ENCODE measurements at places on chromosomes 12 and 14.

GRCh38 chr12:32106517-32107358 lies at the start of gene BICD1:
BICD1 (plus strand) TSS chr12:32106847; CDS start chr12:32107332, 485 bp downstream.
- DNase-seq: peak; percentile 69

- no peak for DNase-seq
These were observed 5.6 kb downstream of the TMED10 start for GRCh38 chr14:75170772-75171171.

- no peak for DNase-seq
These were observed 138.0 kb downstream of the ANO6 start for GRCh38 chr12:45353944-45354343.

GRCh38 chr12:1836854-1837421 lies 16.6 kb downstream of the LRTM2 start:
- DNase-seq: no peak

GRCh38 chr14:41072776-41073175 lies 533.9 kb upstream of the LRFN5 start:
- no peak for DNase-seq

DNA sequence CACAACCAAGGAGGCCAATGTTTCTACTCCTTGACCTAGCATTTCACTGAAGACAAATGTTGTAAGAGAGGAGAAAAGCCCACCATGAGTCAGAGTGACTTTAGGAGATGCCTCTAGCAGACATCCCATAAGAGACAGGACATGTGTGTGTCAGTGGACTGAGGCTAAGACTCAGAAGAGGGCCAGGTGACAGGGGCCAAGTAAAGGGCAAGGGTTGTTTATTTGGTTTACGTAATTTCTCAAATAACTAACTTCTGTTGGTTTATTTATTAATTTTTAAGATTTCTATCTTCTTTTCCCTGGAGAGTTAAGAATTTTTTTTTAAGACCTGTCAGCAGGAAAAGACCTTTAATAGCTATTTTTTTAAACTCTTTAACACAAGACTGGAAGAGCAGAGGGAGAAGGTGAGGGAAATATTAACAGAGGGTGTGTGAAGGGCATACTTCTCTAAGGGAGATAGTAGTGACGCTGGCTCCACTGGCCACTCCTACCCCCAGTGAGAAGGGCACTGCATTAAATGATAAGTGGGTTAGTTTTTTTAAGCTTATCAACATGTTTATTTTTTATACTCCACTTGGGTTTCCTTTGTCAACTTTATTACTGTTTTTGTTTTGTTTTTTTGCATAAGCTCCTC lies 3.4 kb downstream of the PNP start:
- no peak for DNase-seq

DNA sequence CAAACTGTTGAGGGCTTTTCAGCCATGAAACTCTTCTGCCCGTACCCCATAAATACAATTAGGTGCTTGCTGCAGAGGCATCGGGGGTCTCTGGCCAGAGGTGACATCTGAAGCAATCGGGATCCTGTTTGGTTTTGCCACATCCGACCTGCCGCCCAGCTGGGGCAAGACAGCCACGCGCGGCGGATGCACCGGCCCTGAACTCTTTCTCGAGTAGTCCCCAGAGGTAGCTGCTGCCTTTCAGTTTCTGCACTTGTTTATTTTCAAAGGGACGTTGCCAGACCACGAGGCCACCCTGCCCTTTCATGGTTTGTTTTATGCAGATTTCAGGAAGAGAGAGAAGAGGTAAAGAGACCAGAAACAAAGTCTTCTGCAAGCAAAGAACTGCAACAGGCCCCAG lies 10.6 kb upstream of the MLXIP start:
- no peak for DNase-seq

DNA sequence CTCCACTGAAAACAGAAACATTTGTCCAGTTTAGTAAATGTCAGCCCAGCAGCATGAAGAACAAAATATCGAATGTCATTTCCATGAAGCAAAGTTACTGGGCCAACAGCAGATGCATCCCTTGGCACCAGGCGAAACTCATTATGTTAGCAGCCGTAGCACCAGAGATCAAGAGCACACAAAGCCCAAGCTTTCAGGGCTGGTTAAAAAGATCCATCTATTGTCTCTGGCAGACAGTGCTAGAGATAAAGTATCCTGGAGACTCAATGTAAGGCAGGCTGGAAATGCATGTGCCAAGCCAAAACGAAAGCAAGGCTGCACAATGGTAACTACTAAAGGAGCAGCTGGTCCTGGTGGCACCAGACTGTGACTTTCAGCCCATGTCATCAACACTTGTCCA lies 120.3 kb upstream of the PLEKHG7 start:
- DNase-seq: no peak

DNA sequence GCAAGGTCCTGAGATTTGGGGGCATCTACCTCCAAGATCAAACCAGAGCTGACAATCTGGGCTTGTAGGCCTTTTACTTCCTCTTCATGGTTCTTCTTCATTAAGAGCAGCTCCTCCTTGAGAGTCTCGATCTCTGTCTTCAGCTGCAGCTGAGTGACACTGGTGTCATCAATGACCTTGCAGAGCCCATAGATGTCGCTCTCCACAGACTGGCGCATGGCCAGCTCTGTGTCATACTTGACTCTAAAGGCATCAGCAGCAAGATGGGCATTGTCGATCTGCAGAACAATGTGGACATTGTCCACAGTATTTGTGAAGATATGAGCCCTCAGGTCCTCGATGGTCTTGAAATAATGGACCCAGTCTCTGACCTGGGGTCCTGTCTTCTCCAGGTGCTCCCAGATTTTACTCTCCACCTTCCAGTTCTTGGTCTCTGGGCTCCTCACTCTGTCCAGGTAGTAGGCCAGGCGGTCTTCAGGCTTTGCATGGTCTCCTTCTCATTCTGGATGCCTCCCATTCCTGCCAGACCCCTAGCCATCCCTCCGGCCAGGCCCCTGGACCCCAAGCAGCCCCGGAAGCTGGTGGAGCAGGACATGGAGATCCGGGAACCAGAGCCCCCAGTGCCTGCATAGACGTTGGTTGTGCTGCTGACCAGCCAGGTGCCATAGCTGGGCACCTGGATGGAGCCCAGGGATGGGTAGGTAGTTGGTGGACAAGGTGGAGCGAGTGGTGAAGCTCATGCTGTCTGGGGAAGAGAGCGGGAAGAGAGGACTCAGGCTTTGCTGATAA lies 141.0 kb downstream of the MSRB3 start:
- DNase-seq: no peak

GRCh38 chr12:114444422-114445279 lies 38.7 kb upstream of the TBX5 start:
- no peak for DNase-seq

DNA sequence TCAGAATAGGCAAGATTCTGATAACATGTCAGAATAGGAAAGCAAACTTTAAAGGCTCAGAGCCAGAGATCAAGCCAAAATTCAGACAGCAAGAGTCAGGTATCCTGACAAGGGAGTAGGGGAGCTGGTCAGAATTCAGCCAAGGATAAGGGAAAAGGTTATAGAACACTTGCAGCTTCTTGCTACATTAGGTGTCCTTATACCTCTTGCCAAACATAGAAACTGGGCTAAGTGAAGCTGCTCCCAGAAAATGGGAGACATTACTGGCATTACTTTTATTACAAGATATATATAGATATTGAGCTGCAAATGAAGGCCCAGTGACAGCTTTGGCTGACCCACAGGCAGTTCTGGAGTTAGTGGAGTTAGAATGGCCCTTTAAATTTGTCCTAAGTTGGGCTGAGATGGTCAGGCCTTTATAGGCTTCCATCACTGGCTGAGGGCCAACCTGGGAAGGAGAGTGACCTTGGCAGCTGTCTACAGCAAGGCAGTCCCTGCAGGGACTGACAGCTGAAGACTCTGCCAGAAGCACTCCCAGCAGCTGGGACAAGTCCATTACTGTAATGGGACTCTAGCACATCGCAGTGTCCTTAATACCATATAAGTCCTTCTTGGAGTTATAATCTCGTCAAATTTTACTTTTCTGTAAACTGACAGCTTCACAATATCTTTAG lies 83.0 kb downstream of the LRRC9 start:
- no peak for DNase-seq

GRCh38 chr14:30541318-30541717 lies 17.6 kb upstream of the G2E3 start:
- DNase-seq: no peak

- no peak for DNase-seq
These were observed 12.1 kb downstream of the BHLHE41 start for GRCh38 chr12:26112703-26113147.

- DNase-seq: no peak
These were observed 30.3 kb downstream of the DICER1 start for GRCh38 chr14:95126906-95127530.

- no peak for DNase-seq
These were observed 19.0 kb upstream of the TCL1B start for GRCh38 chr14:95667249-95667693.

DNA sequence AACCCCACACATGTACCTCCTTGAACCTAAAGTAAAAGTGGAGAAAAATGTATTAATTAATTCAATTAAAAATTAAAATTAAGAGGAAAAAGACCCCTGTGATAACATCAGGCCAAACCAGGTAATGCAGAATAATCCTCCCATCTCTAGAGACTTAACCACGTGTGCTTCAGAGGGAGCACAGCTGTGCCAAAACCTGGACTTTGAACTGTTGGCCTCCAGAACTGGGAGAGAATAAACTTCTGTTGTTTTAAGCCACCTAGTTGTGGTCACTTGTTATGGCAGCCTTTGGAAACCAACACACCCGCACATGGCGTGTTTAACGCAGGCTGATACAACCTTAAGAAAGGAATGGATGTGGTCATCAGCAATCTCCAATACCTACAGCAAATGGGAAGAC lies 23.8 kb downstream of the OAS2 start:
- no peak for DNase-seq

DNA sequence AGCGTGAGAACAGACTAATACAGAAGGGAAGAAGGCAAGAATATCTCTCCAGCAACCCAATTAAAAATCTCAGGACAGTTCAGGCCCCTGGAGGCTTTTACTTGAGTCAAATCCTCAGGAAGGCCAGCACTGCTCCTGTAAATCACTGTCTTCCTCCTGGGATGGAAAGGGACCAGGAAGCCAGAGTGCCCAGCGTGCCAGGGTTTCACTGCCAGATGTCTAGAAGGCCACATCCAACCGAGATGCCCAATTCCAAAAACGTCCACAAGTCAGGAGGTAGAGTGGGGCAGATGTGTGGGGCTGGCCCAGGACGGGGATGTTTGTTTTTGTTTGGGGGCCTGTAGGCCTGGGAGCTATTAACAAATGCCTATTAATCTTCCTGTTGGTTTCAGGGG lies 332.0 kb downstream of the MED13L start:
- DNase-seq: no peak

DNA sequence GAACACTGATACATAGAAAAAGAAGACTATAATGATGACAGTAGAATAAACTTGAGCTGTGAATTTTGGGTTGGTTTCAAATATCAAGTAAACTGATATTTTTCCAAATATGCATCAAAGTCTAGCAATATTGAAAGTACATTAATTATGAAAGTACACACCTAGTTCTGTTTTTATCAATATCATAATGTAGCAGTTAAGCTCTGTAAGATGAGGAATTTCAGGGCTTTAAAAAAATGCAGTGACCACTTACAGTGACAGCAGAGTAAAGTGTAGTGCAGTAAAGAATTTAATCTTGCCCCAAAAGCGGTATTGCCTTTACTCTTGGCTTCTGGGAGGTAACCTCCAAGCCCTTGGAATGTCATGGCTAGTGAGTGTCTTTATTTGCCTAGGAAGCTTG lies 102.9 kb upstream of the ABCD2 start:
- no peak for DNase-seq

GRCh38 chr12:105278043-105278697 lies 42.2 kb upstream of the APPL2 start:
- no peak for DNase-seq

GRCh38 chr12:52542157-52542556 lies 10.8 kb downstream of the KRT71 start:
- DNase-seq: no peak

DNA sequence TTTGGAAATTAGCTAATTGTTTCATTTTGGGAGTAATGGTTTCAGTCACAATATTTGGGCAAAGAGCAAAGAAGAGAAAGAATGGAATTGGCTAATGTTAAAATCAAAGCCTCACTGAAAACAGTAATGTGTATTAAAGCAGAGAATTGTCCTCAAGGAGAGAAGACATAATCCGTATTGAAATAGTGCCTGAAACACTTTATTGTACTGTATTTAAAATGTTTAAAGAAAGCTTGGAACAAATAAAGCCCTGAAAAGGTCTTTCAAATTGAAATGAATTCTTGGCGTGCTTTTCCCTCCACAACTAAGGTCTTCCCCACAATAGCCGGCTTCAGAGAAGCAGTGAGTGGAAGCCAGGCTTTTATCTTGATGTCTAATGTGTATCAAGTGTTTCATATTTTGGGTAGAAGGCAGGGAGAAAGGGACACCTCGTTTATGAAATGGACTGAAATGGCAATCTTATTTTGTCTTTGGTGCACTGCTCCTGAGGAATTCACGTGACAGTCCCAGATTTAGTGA lies 212.9 kb upstream of the CRY1 start:
- DNase-seq: no peak

DNA sequence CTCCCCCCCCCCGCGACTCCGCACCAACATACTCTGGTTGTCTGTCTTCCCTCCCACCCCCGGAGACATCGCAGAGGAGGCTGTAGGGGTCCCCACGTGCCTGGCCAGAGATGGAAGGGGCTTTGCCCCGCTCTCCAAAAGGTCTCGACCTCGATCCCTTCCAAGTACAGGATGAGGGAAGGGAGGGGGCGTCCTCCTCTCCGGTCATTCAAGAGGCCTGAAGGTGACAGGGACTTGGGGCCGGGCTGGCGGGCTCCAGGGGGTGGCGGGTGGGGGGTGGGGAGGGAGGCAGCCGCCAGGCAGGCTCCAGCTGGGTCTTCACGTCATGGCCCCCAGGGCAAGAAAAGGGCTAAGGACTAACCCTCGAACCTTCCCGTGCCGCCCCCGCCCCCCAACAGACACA lies 15.1 kb downstream of the TBX3 start:
- DNase-seq: no peak

GRCh38 chr14:61618448-61618847 lies 76.9 kb upstream of the HIF1A start:
- DNase-seq: no peak

GRCh38 chr14:22896760-22897159 lies 13.7 kb downstream of the REM2 start:
- no peak for DNase-seq

GRCh38 chr14:99717682-99718013 lies 33.5 kb downstream of the CYP46A1 start:
- DNase-seq: no peak

DNA sequence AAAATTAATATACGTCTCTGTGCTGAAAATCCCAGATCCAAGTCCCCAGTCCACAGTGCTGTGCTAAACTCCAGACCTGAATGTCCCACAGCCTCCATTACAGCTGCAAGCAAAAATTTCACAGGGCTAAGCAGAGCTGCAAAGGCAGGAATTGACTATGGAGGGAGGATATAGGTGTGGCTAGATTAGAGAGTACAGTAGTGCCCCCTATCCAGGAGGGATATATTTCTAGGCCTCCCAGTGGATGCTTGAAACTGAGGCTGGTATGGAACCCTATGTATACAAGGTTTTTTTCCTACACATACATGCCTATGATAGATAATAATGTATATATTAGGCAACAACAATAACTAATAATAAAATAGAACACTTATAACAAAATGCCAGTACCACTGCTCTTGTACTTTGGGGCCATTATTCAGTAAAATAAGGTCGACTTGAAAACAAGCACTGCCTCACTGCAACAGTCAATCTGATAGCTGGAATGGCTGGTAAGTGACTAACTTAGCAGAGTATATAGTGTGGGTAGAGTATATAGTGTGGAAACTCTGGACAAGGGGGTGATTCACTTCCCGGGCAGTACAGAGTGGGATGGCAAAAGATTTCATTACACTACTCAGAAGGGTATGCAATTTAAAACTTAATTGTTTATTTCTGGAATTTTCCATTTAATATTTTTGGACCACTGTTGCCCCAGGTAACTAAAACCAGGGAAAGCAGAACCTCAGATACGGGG lies 82.7 kb downstream of the C14orf132 start:
- no peak for DNase-seq

Measured in stimulated activated CD4-positive, alpha-beta T cell treated with anti-CD3 and anti-CD28 coated beads, Interleukin-15, amount 100 ng/mL, for 1 hour (primary cell).